ENCODE measurements at places on chromosomes 2 and 18.
A peak's percentile ranks its signal among the peaks of the same experiment; 100 is the strongest.

DNA sequence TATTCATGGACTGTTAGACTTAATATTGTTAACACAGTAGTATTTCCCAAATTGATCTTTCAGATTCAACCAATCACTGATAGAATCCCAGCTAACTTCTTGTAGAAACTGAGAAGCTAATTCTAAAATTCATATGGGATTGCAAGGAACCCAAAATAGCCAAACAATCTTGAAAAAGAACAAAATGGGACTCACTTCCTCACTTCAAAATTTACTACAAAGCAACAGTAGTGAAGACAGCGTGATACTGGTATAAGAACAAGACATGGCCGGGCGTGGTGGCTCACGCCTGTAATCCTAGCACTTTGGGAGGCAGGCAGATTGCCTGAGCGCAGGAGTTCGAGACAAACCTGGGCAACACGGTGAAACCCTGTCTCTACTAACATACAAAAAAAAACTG is 46.3 kb downstream of the ATL2 start:
- no peak for DNase-seq

DNA sequence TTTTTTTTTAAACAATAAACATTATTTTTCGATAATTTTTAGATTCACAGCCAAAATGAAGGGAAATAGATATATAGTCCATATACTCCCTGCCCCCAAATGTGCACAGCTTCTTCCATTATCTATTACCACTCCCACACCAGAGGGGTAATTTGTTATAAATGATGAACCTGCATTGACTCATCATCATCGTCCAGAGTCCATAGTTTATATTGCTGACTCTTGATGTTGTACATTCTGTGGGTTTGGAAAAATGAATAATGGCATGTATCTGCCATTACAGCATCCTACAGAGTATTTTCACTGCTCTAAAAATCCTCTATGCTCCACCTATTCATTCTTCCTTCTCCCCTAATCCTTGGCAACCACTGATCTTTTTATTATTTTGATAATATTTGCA is 121.5 kb downstream of the LTBP1 start:
- DNase-seq = no peak

DNA sequence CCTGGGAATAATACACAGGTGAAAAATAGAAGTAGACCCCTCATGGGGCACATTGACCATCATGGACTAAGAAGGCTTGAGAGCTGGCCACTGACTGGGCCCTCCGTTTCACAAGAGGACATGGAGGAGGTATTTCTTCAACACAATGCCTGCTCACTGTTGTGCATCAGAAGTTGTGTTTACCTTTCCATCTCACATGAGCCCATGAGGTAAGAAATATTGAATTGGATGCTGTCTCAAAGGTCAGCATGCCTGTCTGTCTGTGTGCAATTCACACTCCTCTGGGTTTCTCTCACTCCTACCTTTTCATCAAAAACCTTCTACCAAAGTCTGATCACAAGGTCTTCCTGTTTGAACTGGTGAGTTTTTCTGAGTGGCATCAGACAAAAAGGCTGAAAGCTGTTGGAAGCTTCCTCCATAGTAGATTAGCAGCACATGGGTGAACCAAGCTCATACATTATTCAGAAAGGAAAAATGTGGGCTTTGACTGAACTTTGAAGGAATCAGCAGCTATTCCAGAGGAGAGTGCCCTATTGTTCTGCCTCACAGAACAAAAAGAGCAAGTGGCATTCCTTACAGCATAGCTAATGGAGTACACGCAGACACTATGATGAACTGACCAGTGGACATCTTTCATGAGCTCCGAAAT is 143.2 kb upstream of the RND3 start:
- DNase-seq = no peak

GRCh38 chr2:188024811-188025210 is 266.9 kb upstream of the GULP1 start:
- no peak for DNase-seq

GRCh38 chr2:240810621-240811020 is 9.4 kb downstream of the KIF1A start:
- no peak for DNase-seq

DNA sequence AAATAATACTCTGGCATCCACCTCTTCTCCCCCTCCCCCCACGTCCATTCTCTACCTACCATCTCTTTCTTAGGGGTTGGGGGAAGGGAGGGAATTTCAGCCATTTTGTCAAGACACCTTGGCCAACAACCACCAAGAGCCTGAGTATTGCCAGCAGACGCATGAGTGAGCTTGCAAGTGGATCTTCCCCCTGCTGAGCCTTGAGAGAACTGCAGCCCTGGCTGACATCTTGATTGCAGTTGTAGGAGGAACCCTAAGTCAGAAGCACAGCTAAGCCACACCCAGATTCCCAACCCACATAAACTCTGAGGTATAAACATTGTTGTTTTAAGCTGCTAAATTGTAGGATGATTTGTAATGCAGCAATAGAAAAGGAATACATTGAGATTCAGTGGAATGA is 165.6 kb downstream of the TMEFF2 start:
- no peak for DNase-seq

GRCh38 chr2:145207884-145208283 is 688.0 kb upstream of the ZEB2 start:
- no peak for DNase-seq

- no peak for DNase-seq
Observed at GRCh38 chr2:200127848-200128247, 172.5 kb downstream of the MAIP1 start.

DNA sequence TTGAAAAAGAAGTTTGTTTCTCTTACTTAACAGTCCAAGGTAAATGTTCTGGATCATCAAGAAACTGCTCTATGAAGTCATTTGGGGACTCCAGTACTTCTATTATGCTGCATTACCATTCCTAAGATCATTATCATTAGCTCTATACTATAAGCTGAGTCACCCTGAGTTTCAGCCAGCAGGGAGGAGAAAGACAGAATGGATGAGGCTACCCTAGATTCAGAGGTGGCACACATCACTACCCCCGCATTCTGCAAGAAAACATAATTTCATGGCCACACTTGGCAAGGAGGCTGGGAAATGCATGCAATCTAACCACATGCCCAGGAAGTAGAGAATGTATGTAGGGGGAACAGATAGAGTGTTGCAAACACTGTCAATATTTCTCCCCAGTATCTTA is 16.6 kb upstream of the LNPK start:
- DNase-seq = no peak

GRCh38 chr18:31204833-31205232 is 42.2 kb upstream of the DSC1 start:
- DNase-seq = no peak

DNA sequence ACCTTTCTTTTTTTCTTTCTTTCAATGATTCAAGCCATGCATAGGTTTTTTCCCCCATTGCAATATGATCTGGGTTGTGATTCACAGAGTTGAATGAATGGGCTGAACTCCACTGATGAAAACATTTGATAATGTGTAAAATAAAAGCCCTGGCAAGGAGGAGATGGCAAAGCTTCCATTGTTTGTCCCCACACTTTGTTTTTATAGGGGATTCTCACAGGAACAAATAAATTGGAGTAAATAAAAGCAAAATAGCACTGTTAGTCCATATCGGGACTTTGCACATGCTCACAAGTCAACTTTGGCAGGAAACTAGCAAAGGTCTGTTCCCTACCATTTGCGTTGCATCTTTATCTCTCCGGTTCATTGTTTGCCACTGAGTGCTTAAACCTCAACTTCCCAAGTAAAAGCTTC is 55.7 kb downstream of the MEIS1 start:
- DNase-seq = no peak

- DNase-seq = no peak
Observed at GRCh38 chr18:72700961-72701710, 157.0 kb upstream of the CBLN2 start.

- DNase-seq = peak; percentile 29
Observed at GRCh38 chr2:46471-47345, at the start of gene FAM110C. Gene FAM110C, minus strand, starts transcription at chr2:46505. Its CDS starts 120 bp downstream, at chr2:46385.

GRCh38 chr2:196336715-196337114 is 165.3 kb upstream of the STK17B start:
- no peak for DNase-seq

DNA sequence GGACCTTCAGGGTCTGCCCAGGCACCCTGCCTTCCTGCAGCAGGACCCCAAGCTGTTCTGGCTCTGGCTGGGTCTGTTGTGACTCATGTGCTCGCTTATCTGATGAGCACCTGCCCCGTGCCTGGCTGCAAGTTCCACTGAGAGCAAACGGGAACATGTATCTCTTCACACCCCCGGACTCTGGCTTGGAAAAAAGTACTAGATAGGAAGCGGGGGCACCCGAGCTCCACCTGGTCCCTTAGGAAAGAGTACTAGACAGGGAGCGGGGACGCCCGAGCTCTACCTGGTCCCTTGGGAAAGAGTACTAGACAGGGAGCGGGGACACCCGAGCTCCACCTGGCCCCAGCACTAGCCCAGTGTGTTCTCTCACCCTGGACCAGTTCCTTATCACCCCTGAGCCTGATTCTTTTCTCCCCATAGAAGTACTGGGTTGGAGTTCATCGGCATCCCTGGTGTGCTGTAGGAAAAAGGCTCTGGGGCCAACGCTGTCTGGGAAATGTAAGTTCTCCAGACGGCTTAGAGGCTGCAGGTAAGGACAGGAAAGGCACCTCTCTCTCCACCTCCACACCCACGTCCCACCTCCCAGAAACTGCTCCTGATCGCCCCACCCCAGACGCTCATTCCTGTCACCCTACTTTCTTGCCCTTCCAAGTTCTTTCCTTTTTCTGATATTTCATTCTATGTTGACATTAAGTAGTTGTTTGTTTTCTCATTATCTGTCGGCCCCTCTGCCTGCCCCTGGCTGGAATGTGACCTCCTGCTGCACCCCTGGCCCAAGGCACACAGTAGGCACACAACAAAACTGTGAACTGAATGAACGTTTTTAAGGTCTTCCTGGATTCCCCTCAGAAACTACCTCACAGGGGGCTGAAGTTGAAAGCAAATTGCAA is 40.2 kb downstream of the HDAC4 start:
- DNase-seq = no peak

DNA sequence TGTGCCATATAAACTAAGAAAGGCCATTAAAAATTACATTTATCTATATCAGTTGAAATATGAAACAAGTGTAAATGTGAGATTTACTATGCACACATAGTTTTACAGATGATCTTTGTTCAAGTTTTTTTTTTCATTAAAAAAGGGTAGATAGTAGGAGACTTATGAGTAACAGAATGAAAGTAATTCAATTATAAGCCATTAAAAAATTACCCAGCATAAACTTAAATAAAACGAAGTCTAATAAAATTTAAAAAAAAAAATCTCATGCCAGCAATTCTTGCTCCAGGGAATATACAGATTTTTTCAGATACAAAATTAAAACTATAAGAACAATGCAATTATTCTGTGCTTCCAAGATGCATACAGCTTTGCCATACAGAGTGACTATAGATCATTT is 118.3 kb upstream of the RNU4ATAC start:
- no peak for DNase-seq

DNA sequence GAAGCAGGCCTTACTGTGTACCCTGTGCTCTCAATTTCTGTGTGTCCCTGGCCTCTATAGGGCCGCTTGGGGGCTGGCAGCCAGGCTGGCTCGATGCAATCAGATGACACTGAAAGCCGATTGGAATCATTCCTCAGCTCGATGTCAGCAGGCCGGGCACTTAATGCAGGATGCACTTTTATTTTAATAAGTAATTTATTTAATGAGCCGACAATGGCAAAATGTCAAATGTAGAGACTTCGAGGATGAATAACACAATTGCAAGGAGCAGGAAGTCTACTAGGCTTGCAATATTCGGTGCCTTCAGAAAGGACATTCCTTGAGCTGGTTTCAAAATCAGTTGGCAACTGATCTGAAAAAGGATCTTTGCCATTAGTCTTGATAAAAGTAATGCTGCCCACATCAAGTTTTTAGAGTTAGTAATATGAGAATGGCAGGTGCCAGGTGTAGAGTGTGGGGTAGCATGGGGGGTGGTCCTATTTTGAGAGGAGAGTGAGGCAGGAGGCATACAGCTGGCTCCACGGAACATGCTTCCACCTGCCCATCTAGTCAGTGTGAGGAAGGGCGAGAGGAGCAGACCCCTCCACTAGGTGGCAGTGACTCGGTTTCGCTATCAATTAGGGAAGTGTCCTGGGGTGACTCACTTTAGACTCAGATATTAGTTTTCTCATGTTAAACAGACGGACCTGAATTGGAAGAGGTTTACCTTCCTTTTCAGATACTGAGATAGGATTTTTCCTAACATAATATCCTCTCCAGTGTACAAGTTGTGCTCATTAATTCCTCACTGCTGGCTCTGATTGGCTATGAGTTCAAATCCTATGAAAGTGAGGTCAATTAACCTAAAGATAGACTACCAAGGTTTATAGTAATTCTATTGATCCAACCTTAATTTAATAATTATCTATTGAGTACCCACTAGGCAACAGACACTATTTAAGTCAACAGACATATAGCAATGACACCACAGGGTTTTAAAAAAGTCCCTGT is 80.9 kb downstream of the NABP1 start:
- DNase-seq = peak; percentile 20

DNA sequence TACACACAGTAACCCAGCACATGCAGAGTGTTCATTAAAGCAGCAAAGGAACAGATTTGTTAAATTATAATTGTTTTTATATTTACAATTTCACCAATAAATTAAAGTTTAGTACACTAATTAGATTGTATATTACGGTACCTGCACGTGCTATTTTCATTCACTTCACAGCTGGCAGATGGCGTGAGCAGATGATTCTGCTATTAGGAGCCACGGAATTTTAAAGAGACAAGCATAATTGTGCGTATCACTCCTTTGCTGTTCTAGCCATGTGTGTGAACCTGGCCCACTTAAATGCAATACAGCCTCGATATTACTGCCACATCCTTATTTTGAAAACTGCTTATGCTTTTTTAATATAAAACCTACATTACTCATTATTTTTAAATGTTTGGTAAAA is 332.8 kb upstream of the SOX11 start:
- DNase-seq = no peak

DNA sequence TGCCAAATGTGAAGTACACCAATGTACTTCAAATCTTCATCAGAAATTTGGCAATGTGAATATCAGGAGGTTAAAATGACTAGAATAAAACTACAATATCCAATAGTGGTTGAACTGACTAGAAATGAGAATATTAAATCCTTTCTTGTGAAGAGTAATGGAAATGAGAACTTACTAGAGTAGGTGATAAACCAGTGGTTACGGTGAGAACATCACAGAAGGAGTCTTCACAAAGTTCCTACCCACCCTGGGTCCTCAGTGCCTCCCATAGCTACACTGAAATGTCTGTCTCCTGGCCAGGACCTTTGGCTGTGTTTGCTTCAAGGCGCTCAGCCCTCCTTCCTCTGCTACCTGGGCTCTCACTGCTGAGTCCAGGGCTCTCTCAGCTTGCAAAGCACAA is 289.7 kb downstream of the STK39 start:
- no peak for DNase-seq

All from activated CD8-positive, alpha-beta memory T cell treated with anti-CD3 and anti-CD28 coated beads for 4 hours (primary cell).